ENCODE measurements at places on chromosomes 2 and 18.

GRCh38 chr18:77096936-77097886 is 35.4 kb downstream of the MBP start:
- no peak for DNase-seq

DNA sequence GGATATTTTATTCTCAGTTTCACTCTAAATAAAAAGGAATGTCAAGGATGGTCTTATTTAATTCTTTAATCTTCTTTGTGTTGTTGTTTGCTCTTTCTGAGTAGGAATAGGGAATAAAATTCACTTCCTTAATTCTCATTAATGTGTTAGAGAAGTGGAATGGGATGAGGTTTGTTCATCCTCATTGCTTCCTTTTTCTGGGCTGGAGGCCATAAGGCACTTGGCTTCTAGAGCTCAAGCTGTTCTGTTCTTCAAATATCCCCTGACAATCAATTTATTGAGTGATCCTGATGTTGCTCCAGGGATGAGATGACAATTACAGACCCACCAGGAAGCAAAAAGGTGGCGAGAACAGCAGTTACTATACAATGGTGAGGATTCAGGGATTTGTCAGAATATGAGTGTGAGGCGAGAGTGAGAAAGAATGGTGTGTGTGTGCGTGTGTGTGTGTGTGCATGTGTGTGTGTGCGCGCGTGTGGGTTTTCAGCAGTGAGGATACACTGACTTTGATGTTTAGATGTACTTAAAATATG is 557.6 kb upstream of the FANCL start:
- DNase-seq = no peak

DNA sequence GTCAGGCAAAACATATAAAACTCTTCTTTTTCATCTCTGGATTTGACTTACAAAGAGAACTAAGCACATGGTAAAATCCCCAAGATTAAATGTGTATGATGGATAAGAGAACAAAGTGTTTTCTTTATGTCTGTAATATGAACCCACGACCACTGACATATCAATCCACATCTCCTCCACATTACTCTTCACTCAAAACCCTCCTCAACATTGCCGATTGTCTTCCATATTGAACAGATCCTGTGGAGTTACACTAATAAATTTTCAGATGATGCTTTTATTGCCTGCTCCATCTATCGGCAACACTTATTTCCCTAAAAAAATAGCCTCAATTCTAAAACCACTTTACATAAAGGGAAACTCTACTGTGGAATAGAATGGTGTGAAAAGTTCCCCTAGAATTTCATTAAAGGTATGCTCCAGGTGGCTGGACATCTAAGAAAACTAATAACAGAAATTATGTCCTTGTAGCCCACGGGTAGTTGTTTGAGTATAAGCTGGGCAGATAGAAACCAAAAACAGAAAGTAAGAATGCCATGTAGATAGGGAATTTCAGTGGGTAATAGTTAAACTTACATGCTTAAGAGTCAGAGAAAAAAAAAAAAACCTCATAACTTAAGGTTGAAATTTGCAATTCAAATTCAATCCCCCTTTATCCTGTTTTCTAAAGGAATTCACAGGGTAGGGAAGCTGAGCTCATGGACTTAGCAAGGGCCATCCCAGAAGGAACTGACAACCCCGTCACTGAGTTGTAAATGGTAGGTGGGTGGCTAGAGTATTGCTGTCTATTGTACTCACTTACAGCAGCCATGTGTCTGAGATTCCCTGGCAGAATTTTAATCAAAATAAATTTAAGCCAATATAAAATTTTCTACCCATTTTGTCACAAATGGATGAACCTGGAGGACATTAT is 305.4 kb upstream of the LYPD1 start:
- DNase-seq = no peak

DNA sequence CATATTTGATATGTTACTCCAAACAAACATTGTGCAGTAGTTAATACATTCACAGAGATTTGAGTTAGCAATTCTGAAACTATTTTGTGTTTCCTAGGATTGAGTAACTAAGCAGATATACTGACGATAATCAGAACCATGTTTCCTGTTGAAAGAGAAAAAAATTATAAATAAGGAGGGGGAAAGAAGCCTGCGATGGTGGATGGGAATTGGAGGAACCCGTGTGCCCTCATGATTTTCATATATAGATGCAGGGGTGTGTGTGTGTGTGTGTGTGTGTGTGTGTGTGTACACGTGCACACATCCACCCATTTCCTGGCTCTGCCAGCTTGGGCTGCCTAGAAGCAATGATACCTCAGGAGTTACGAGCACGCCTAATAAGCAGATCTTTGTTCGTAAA is 56.9 kb downstream of the LPIN2 start:
- DNase-seq = no peak

DNA sequence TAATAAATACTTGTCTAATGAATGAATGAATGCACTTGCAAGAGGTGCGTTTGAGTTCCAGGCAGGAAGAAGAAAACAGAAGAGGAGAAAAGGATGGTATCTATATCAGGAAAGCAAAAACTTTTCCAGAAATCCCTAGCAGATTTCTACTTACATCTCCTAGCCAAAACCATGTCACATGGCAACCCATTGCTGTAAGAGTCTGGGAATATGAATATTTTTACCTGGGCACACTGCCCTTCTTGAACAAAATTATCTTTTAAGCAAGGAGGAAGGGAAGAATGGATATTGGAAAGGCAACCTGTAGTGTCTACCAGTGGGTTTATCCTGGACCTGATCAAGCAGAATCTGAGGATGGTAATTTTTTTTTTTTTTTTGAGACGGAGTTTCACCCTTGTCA is 44.2 kb upstream of the ASXL2 start:
- no peak for DNase-seq

GRCh38 chr2:70683455-70683854 is 84.5 kb downstream of the ADD2 start:
- no peak for DNase-seq

DNA sequence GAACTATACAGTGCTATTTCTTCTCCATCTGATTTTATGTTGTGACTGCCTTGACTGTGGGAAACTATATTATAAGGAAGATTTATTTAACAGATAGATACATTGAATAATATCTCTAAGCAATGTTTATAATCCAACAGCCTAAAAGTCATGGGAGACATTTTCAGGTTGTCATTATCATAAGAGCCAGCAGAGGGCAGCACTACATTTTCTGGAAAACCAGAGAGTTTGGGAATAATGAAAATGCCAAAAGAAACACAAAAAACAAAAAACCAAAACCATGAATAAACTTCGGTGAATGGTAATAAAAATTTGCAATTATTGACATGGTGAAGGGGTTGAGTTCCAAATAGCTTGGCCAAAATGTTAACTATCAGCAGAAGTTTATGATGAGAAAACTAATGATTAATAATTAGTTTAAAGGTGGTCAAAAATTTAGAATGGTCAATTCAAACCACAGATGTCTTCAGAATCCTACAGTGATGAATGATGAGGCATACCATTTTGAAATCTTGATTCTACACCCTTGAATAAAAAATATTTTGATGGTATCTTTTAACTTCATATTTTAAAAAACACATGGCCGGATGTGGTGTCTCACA is 4.7 kb downstream of the EEF1B2 start:
- no peak for DNase-seq

GRCh38 chr18:11411048-11411447 is 198.3 kb upstream of the SLC35G4 start:
- DNase-seq = no peak

DNA sequence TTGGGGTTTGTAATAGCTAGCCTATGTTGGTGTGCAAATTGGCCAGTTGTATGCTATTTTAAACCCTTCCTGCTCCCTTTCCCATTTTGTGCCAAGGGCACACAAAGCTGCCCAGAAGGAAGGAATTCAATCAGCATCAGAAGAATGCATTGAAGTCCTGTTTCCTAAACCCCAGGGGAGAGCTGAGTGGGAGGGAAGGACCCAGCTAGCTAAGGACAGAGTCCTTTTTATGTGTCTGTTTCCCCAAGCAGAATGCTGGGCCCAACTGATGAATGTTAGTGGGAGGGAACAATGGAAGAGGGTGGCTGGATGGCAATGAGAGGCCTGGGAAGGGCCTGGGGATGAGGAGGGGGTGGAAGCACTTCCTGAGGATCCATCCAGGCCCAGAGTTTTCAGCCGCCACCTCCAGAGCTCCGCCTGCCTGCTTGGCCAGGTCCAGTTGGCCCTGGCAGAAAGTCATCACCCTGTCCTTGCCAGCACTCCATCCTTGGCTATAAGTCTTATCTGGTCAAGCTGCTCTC is 32.7 kb downstream of the MEX3C start:
- DNase-seq = no peak

DNA sequence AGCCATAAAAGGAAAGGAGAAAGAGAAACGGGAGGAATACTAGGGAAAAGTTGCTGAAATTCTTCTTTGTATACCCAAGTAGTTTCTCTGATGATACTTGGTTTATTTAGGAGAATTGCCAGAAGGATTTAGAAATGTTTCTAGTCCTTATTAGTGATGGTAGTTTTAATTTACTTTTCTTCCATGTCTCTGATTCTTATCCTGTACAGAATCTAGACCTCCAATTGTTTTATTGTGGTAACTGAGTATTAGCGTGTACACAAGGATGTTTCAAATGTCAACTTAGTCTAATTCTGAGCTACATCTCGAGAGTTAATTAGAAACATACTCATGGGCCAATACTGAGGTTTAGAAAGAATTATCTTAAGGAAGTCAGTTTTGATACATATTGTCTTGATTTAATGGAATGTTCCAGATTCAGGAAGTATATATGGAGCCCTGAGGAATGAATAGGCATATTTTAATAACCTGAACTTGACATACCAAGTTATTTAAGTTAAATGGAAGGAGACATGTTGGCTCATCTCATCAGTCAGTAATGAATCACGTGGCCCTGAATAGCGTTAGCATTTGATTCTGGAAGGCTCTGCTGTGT is 219.6 kb downstream of the LTBP1 start:
- DNase-seq = no peak

DNA sequence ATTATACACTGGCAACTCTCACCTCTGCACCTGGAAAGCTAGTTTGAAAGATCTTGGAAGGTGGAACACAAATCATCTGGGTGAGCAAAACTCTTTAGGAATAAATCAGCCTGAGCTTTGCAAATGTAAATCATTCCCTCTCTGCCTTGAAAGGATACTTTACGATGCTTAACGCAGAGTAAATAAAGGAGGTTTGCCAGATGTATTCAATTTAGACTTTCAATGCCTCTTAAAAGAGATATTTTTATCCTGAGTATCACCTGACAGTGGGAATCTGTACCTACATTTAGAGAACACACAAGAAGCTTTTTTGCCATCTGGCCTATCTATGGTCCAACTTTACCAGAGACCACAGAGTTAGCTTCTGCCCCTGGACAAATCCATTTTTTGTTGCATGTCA is 983.2 kb upstream of the CDH2 start:
- no peak for DNase-seq

DNA sequence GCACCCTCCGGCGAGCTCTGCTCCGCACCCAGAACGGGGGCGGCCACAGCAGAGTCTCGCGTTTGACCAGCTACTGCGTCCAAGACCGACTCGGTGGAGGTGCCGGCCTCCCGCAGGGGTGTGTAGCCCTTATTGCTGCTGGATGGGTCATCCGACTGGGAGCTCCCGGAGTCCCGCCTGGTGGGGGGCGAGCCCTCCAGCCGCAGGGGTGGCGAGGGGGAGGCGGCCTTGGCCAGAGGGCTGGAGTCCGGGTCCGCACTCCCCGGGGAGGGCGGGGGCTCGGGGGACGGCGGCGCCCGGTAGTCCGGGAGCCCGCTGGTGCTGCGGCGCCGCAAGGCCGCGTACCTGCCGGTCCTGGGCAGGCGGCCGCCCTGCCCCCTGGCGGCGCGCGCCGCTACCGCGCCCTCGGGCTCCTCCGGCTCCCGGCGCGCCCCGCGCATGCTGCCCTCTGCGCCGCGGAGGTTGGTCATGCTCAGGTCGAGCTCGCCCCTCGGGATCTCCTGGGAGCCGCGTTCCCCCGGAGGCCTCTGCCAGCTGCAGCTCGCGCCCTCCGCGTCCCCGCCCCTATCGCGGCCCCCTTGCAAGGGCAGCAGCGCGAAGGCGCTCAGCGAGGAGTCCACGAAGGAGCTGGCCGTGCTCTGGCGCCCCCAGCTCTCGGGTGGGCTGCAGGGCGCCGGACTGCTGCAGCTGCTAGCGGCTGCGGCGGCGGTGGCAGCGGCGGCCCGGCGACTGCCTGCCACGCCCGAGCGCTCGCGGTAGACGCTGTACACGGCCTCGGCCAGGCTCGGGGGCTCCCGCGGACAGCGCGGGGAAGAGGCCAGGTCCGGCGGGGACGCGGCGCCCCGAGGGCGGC is 4.8 kb downstream of the TMEM200C start:
- DNase-seq = no peak

GRCh38 chr2:62142054-62142453 is 53.9 kb upstream of the B3GNT2 start:
- no peak for DNase-seq

DNA sequence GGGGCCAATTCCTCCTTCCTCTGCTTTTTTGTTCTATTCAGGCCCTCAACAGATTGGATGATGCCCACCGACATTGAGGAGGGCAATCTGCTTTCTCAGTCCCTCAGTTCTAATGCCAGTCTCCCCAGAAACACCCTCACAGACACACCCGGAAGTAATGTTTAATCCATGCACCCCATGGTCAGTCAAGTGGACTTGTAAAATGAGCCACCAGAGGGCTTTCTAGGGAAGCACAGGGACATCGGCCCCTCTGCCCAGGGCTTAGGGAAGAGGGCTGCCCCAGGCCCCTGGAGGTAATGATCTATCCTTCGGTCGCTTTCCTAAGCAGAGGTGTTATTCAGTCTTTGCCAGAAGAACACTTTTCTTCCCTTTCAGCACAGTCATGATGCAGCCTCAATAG is 107.4 kb downstream of the PDCL3 start:
- DNase-seq = no peak

DNA sequence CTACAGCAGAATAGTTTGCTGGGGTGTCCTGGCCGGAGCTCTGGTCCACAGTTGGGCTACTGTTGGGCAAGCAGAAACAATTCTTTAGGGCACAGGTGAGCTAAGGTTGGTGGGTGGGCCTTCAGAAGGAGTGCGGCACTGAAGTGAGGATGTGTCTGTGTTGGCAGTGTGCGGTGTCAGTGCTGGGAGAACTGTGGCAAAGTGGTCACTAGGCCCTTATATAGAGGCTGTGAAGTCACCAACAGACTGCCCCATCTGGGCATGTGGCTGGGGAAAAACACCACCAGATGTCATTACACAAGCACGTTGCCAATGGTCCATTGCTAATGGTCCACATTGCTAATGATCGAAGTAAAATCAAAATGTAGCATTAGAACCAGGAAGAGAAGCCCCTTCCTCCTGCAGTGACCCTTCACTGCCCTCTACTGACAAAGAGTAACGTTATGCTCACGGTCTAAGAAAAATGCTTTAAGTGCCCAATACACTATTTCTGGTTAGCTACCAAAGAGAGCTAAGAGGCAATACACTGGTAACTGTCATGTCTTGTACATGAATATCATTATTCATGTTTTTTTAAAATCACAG is 21.3 kb downstream of the SCN1A start:
- DNase-seq = no peak
